Amygdala (tissue), 56 donors: ENCODE measurements at places on chromosomes 6 and 20.

DNA sequence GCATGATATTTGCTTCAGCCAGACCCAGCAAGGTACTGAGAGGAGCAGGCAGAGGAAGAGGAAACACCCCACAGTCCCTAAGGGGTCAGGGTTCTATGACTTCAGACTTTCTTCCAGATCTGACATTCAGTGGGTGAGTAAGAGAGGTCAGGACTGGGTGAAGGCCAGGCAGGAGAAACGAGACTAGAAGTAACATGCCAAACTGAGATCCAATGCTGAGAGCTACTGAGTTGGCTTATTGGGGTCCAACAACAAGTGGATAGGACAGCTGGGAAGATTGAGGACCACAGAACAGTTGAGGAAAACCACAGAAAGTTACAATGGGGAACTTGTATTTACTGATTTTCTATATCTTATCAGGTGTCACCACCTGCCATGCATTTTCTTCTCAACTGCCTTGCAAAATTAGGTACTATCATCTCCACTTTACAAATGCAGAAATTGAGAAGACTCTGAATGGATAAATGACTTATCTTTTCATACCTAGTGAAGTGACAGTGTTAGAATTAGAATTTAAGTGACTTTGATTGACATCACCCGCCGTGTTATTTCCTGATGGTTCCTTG lies 43.8 kb upstream of the HIVEP1 start:
- DNase-seq: no peak

DNA sequence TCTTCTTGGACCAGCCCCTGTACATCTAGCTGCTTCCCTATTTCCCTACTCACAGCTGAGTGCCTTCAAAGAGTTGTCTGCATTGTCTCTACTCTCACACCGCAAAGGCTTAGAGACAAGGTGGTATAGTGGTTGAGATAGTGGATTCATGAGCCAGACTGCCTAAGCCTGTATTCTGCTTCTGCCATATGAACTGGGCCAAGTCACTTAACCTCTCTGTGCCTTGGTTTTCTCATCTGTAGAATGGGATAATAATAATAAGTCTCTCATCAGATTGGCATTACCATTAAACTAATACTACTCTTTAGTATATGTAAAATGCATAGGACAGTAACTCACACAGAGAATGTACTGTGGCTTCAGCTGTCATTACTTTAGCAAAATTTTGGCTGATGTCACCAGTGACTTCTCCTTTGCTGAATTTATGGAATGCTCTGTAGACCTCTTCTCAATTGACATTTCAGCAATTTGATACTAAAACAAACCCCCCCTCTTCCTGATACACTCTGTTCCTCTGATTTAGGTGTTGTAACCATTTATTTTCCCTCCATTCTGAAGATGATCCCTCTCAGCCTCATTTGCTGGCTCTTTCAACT lies 156.1 kb downstream of the ADAT2 start:
- DNase-seq: no peak

- no peak for DNase-seq
Observed at GRCh38 chr6:33616913-33617312, 4.2 kb upstream of the ITPR3 start.

GRCh38 chr20:19918965-19919329 lies 98.2 kb upstream of the NAA20 start:
- DNase-seq: no peak

GRCh38 chr6:144304223-144304848 lies 19.2 kb downstream of the UTRN start:
- DNase-seq: no peak

DNA sequence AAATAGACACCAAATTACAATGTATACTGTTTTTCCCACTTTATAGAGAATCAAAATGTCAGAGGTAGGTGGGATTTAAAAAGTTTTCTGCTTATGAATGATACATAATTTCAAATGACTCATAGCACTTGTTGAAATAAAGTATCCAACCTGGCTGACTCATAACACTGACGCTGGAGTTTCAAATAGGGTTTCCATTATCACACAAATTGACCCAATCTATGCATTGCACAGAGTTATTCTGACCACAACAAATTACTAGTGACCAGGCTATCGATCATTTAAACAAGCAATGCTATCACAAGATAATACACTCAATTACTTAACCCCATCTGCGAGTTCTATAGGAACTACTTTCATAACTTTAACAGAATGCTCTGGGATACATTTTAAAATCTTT lies 31.9 kb upstream of the PRELID3B start:
- no peak for DNase-seq

GRCh38 chr6:1850121-1850839 lies 240.6 kb downstream of the FOXC1 start:
- DNase-seq: no peak

DNA sequence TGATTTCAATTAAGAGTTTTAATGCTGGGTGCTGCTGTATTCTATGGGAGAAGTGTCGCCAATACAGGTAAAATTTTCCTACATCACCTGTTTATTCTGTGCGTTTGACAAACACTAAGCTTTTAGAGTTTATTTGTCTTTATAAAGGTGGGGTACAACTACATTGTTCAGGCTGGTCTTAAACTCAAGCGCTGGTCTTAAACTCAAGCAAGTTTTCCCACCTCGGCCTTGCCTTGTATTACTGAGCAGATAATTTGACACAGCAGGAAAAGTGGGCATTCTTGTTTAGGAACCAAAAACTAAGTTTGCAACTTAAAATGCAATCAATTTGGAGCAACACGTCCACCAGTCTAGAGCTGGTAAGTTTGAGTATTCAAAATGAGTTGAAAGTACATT lies 112.9 kb upstream of the BTN3A2 start:
- no peak for DNase-seq

DNA sequence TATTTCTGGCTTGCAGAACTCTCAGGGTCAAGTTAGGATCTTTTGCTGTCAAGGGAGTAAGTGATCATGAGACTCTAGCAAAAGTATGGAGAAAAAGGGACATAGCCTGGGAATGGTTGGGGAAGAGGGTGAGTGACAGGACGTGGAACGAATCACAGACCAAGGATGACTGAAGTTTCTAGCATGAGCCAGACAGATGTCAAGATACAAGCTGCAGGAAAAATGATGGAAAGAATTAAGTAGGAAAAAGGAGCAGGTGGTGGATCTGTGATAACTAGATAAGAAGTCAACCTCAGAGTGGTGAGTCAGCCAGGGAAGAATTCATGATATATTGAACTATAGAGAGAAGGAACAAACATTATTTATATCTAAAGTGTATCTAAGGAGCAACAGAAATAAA lies 159.8 kb upstream of the SYNDIG1 start:
- DNase-seq: no peak

GRCh38 chr6:16766043-16766536 lies 4.8 kb upstream of the ATXN1 start:
- DNase-seq: no peak

DNA sequence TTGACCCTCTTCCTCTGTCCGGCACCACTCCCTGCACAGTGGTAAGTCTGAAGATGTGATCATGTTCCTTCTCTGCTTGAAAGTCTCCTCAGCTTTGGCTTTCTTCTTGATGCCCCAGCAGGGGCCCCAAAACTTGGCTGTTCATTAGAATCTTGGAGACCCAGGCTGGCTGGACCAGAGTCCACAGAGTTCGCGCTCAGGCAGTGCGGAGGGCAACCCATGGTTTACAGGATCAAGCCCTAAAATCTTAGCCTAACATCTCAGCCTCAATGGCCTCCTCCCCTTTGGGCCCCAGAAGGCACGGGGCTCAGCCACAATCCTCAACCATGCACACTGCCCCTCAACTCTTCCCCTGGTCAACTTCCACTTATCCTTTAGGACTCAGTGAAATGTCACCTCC lies 72.9 kb upstream of the GTSF1L start:
- no peak for DNase-seq

DNA sequence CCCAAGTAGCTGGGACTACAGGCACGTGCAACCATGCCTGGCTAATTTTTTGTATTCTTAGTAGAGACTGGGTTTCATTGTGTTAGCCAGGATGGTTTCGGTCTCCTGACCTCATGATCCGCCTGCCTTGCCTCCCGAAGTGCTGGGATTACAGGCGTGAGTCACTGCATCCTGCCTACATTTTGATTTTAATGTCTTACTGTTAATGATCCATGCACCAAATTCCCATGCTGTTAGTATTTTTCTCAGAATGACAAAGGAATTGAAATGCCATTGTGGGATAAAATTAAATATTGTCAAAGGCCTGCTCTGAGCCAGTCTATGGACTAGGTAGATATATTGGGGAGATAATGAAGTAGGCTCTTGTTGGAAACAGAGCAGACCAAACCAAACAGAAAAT lies 28.2 kb downstream of the CBFA2T2 start:
- DNase-seq: no peak

DNA sequence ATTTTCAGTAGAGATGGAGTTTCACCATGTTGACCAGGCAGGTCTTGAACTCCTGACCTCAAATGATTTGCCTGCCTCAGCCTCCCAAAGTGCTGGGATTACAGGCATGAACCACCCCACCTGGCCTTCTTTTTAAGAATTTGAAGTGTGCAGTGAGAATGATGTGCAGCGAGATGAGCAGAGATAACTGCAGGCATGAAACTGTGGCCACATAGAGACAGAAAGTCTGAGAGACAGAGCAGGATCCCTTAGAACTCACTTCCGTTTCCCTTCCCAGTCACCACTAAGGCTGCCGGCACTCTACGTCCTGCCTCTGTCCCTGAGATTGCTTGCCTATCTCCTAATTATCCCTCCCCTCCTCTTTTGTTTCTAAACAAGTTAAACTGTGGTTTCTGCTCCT lies 27.2 kb downstream of the IL22RA2 start:
- no peak for DNase-seq

DNA sequence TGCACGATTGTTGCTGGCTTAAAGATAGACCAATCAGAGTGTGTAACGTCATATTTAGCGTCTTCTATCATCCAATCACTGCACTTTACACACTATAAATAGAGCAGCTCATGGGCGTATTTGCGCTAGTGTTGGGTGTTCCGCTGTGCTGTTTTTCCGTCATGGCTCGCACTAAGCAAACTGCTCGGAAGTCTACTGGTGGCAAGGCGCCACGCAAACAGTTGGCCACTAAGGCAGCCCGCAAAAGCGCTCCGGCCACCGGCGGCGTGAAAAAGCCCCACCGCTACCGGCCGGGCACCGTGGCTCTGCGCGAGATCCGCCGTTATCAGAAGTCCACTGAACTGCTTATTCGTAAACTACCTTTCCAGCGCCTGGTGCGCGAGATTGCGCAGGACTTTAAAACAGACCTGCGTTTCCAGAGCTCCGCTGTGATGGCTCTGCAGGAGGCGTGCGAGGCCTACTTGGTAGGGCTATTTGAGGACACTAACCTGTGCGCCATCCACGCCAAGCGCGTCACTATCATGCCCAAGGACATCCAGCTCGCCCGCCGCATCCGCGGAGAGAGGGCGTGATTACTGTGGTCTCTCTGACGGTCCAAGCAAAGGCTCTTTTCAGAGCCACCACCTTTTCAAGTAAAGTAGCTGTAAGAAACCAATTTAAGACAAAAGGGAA lies 57.9 kb downstream of the TRIM38 start:
- peak; percentile 45 for DNase-seq
